HCEC 1CT (cell line): ENCODE measurements at places on chromosomes 4 and X.

- DNase-seq: no peak
These were observed 86.7 kb downstream of the ATP8A1 start for GRCh38 chr4:42570221-42570620.

- DNase-seq: no peak
These were observed 172.3 kb downstream of the SHOX start for GRCh38 chrX:802846-803245.

DNA sequence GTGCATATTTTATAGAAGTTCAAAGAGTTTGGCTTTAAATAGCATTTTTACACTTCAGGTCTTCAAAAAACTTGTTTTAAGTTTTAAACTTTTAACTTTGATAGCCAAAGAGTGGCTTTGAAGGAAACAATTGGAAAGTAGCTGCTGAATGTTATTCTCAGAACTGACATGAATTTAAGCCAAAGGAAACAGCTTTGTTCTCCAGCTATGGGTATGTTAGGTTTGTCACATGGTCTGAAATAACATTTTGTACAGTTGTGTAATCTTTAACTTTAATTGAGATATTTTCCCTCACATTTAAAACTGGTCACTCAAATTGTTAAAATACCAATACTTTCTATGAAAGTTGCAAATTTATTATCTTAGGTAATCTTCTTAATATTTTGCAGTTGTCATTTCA lies 564.7 kb downstream of the IL15 start:
- no peak for DNase-seq

DNA sequence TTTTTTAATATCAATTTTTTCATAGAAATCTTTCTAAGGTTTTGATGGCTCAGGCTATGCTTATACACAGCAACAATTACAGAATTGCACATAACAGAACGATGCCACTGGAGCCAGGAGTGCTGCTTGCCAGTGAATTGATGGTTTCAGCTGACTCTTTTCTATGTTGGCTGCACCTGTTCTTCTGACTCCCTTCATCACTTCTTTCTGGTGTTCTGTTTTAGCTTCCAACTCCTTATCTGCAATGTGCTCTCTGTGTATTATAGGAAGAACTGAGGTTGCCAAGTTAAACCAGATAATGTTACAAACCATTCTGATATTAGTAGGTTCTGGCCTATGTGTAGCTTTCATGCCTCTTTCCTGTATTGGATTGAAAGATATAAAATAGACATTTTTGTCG lies 11.6 kb upstream of the VEGFD start:
- DNase-seq: no peak

DNA sequence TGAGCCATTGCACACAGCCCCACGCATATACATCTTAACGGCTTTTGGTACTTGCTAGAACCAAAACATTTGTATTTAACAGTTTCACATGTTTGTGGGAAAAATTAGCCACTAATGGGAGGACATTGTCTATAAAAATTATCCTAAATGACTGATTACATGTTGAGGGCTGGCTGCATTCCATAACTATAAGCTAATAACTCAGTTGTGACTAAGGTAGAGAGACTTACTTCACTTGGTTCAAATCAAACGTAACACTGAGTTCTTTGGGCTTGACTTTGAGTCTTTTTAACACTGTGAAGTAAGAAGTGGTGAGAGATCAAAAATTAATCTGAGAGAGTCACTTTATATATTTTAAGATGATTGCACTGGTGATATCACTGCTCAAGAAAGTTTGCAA lies 47.9 kb upstream of the PGRMC2 start:
- peak; percentile 28 for DNase-seq

- DNase-seq: no peak
These were observed 190.6 kb downstream of the LDB2 start for GRCh38 chr4:16707874-16708273.
